ENCODE measurements at places on chromosomes 12 and 14.

- no peak for DNase-seq
- peaks cover 9% of the 10 kb centered on the region for H3K4me1 ChIP-seq
- H3K4me3 ChIP-seq = no peak overlapping the region
- peaks cover 45% of the 10 kb centered on the region for H3K27me3 ChIP-seq
- H3K27ac ChIP-seq = no peak overlapping the region
Measured at GRCh38 chr14:69573831-69574262, 824 bp downstream of the CCDC177 start.

DNA sequence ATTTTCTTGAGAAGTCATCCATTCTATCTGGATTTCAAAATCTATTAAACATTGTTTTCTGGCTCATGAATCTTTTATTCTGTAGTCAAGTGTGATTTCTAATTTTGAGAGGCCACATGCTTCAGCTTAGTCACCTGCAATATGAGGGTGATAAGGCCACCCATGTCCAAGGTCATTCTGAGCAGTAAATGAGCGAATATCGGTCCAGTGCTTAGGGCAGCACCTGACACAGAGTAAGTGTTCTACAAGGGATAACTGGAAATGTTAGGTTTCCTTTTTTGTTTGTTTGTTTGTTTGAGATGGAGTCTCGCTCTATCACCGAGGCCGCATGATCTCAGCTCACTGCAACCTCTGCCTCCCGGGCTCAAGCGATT, 34.2 kb downstream of the AACS start:
- no peaks in the 10 kb centered on the region for H3K27me3 ChIP-seq
- no peaks in the 10 kb centered on the region for H3K4me1 ChIP-seq
- H3K4me3 ChIP-seq = no peak overlapping the region
- H3K36me3 ChIP-seq = peaks cover 24% of the 10 kb centered on the region
- DNase-seq = no peak

GRCh38 chr12:124731869-124732268, 131.8 kb downstream of the SCARB1 start:
- H3K4me3 ChIP-seq = no peak overlapping the region
- no peaks in the 10 kb centered on the region for H3K27me3 ChIP-seq
- no peaks in the 10 kb centered on the region for H3K36me3 ChIP-seq
- peaks cover 54% of the 10 kb centered on the region for H3K4me1 ChIP-seq

GRCh38 chr14:95645389-95645996, 40.7 kb upstream of the TCL1B start:
- no peaks in the 10 kb centered on the region for H3K4me1 ChIP-seq
- peaks cover 2% of the 10 kb centered on the region for H3K27me3 ChIP-seq
- no peak overlapping the region for H3K27ac ChIP-seq
- H3K4me3 ChIP-seq = no peak overlapping the region
- no peak for DNase-seq

DNA sequence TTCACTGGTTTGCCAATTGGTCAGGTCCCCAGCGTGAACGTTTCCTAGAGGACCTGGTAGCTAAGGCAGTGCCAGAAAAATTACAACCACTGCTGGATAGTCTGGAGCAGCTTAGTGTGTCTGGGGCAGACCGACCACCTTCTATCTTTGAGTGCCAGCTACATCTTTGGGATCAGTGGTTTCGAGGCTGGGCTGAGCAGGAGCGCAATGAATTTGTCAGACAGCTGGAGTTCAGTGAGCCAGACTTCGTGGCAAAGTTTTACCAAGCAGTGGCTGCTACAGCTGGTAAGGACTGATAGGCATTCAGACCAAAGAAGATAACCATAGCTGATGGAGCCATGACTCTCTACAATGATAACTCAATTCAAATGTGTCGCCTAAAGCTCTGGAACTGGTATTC, 2.5 kb downstream of the C14orf119 start:
- no peak overlapping the region for H3K27ac ChIP-seq
- peaks cover 30% of the 10 kb centered on the region for H3K36me3 ChIP-seq
- H3K27me3 ChIP-seq = no peaks in the 10 kb centered on the region
- no peak for DNase-seq

GRCh38 chr12:118290130-118290529, 82.6 kb downstream of the TAOK3 start:
- no peak for DNase-seq
- H3K4me3 ChIP-seq = no peak overlapping the region
- no peaks in the 10 kb centered on the region for H3K4me1 ChIP-seq
- H3K27ac ChIP-seq = no peak overlapping the region
- no peaks in the 10 kb centered on the region for H3K27me3 ChIP-seq
- no peaks in the 10 kb centered on the region for H3K36me3 ChIP-seq

Measured in osteocyte (in vitro differentiated cells).